Lung microvascular endothelial cell (primary cell): ENCODE measurements at places on chromosomes 16 and 17. TPM values are rescaled to one million over a fixed set of nuclear protein-coding genes. Genes with fewer than 3 reads are reported as not detected.

DNA sequence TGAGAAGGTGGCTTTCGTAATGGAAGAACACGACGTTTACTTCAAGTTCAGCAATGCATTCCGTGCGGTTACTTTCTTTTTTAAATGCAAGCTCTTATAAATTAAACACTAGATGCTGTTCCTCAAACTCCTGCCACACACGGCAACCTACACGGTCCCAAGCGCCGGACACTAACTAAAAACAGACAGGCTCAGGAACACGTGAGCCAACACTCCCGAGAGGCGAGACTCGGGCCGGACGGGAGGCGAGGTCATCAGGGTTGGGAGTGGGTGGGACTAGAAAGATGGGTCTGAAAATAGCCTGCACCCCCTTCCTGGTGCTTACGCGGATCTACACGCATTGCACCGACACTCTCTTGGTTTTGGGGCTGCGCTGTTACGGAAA lies 6.4 kb downstream of the CLCN7 start:
- DNase-seq: no peak

DNA sequence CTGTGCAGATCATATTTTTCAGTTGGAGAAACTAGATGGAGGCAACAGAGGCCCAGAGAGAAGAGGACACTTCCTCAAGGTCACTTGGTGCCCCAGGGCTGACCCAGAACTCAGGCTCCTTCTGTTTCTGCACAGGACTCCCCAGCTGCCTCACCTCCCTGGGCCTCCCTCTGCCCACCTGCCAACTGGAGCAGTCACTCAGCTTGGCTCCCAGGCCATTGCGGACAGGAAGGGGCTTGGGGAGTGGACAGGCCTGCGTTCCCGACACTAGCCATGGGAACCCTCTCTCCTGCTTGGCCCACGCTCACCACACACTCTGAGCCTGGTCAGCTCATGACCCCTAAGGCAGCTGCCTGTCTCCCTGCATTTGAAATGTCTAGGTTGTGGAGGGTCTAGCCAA lies 78.1 kb upstream of the BRD7 start:
- no peak for DNase-seq

GRCh38 chr16:64736857-64737256 lies 385.0 kb downstream of the CDH11 start:
- no peak for DNase-seq

RDM1 gene
- total RNA-seq: not detected in 2 replicates

DNA sequence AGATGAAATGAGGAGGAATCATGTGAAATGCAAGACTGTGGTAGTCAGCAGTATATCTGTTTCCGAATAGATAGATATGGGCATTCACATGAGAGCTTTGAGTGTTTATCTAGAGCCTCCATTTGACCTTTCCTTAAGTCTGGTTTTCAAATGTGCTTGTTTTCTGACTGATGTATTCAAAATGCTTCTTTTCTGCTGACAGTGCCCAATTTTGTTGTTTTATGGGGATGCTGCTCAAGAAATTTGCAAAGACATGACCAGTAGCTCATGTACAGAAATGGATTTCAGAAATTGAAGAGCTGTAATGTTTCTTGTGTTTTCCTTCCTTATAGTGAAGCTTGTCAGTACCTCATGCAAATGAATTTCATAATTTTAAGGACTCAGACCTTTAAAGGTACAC lies 903.4 kb upstream of the CDH8 start:
- no peak for DNase-seq

NPIPB6 gene
- not detected in 2 replicates for total RNA-seq

DNA sequence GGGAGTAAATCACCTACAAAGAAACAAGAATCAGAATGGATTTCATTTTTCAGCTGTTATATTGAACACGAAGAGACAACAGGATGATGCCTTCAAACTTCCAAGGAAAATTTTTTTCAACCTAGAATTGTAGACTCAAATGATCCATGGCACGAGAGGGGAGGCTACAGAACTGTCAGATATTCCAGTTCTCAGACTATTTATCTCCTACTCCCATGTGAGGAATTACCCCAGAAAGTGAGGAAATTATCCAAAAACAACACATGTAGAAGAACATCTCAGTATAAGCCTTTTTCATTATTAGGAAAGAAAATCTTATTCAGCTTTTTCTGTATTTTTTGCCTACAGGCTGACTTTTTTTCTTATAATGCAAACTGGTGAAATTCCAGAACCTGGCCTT lies 5.5 kb upstream of the ASGR2 start:
- DNase-seq: no peak

RASD1 gene
- total RNA-seq: 2.6 and 3.8 TPM in 2 replicates

CD300E gene
- total RNA-seq: not detected in 2 replicates

DNA sequence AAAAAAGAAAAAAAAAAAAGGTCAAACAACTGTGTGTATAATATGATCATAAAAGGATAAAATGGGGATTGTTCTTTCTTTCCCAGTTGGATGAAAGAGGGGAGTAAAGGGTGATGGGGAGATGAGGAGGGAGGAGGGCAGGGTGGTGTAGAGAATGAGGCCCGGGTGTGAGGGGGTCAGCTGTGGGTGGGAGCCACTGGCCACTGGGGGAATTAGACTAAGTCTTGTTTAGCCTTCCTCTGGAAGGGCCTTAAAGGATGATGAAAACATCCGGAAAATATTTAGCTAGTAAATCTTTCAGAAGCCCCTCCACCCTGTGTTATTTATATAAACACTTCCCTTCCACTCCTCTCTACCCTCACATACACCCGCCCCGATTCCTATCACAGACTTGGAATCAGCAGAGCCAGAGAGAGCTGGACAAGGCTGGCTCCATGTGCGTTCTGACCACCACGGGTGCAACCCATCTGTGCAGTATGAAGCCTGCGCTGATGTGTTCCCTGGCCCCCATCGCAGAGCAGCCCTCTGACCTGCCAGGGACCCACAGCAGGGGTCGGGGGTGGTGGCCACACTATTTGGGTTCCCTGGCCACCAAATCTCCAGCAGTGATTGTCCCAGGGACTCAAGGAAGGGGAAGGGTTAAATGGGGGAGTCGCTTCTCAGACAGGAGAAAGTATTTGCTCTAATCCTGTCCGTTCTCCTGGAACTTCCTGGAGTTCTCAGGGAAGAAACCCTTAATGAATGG lies 72.7 kb downstream of the GAS7 start:
- DNase-seq: no peak

- DNase-seq: no peak
These were observed 13.4 kb downstream of the USP43 start for GRCh38 chr17:9658593-9659211.

DNA sequence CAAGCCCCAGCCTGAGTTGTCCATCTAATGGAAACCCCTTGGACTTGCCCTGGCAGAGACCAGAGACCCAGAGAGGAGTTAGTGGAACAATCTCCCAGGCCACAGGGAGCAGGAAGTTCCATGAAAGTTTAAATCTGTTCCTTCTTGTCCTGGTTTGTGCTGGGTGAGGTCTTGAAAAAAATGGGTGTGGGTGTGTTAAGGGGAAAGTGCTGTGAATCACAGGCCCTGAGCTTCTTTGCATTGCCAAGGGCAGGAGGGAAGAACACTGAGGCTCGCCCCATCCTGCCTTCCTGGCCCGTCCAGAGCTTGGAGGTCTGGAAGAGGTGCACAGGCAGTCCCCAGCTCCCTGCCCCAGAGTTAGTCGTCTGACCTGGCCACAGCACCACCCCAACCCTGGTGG lies 2.3 kb downstream of the ADORA2B start:
- DNase-seq: no peak

CDYL2 gene
- total RNA-seq: 20.3 and 29.0 TPM in 2 replicates

GRCh38 chr17:79137015-79137788 lies 62.6 kb downstream of the ENGASE start:
- DNase-seq: no peak

- DNase-seq: peak; percentile 89
These were observed 2.6 kb upstream of the PITPNC1 start for GRCh38 chr17:67374329-67375053.

GRCh38 chr16:57157533-57157932 lies 28.3 kb downstream of the PSME3IP1 start:
- DNase-seq: no peak

GRCh38 chr17:42608305-42609181 lies 631 bp downstream of the RETREG3 start:
- peak; percentile 28 for DNase-seq

PRSS53 gene
- 0.40 and 0.44 TPM in 2 replicates for total RNA-seq

CLDN7 gene
- 0.99 and 7.0 TPM in 2 replicates for total RNA-seq

- peak; percentile 41 for DNase-seq
These were observed 568 bp upstream of the TNK1 start for GRCh38 chr17:7380321-7380720.

DNA sequence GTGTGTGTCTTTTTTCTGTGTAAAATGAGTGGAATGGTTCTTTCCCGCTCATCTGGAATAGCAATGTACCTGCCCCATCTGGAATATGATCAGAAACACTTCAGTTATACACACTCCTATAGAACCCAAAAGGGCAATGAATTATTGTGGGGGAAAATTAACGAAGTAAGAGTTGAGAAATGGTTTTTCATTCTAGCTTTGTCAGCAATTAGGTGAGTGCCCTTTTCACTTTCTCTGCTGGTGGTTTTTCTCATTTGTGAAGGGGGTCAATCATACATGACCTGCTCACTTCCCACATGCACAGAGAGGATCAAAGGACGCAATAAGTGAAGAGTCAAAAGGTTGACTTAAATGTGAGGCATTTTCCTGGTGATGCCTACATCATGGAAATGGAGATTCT lies 168.0 kb downstream of the HS3ST3B1 start:
- DNase-seq: no peak

GRCh38 chr17:31580316-31580705 lies 188.8 kb downstream of the RAB11FIP4 start:
- no peak for DNase-seq

DHRS7C gene
- not detected in 2 replicates for total RNA-seq

KIF1C gene
- 56.0 and 78.2 TPM in 2 replicates for total RNA-seq

DNA sequence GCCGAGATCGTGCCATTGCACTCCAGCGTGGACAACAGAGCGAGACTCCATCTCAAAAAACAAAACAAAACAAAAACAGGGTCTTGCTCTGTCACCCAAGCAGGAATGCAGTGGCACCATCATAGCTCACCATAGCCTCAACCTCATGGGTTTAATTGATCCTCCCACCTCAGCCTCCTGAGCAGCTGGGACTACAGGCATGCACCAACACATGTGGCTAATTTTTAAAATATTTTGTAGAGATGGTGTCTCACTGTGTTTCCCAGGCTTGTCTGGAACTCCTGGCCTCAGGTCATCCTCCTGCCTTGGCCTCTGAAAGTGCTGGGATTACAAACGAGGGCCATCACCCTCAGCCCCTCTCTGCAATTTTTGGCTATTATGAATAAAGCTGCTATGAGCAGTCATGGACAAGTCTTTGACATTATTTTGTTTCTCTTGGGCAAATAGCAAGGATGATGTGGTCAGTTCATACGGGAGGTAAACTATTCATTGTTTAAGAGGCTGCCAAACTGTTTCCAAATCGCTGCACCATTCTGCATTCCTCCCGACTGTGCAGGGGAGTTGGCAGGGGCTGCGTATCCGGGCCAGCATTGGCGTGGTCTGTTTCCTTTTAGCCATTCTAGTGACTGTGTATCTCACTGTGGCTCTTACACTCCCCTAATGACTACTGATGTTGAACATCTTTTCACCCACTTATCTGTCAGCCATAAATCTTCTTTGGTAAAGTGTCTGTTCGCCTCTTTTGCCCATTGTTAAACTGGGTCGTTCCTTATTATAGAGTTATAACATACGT lies 21.1 kb downstream of the EIF4A3 start:
- peak; percentile 84 for DNase-seq

DNA sequence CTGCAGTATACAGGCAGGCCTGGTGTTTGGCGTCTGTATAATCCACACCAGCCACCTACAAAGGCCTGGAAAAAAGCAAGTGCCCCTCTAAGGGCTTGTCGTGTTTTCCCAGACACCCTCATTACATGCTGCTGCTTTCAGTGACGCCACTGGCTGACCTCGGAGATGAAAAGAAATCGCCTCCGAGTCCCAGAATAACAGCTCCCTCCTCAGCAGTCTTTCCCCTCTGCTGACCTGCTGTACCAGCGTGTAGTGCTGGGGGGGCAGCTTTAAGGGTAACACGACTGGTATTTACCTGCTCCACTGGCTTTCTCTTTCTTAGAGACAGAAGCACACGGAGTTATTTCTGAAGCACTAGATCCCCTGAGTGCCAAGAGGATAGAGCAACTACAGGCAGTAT lies 296.8 kb downstream of the GRIN2A start:
- no peak for DNase-seq

GRCh38 chr17:48100160-48100559 lies 1.1 kb downstream of the CBX1 start:
- no peak for DNase-seq

NUDT21 gene
- 57.5 and 65.3 TPM in 2 replicates for total RNA-seq

DNA sequence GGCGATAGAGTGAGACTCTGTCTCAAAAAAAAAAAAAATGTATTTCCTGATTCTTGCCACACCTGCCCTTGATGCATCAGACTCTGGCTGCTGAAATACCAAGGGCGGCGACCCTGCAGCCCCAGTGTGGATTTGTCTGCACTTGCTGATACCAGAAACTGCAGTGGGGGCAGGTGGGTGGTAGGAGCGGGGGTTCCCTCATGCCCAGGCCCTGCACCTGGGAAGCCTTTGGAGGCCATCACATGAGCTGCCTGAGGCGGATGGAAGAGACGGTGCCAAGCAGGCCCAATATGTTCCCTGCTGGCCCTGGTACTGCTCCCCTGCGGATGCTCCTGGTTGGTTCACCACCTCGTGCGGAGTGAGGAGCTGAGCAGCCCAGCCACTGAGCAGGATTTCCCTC lies 50.6 kb downstream of the MARF1 start:
- no peak for DNase-seq

NME4 gene
- 30.4 and 55.6 TPM in 2 replicates for total RNA-seq

FBXW10 gene
- total RNA-seq: not detected in 2 replicates

- DNase-seq: no peak
These were observed 3.1 kb downstream of the SLC5A2 start for GRCh38 chr16:31486045-31486444.

SLC4A1 gene
- not detected in 2 replicates for total RNA-seq

GRCh38 chr16:77767211-77767610 lies 21.2 kb upstream of the VAT1L start:
- DNase-seq: no peak

- no peak for DNase-seq
These were observed 180.6 kb downstream of the COPRS start for GRCh38 chr17:31678431-31678830.

FAM222B gene
- 4.1 and 6.5 TPM in 2 replicates for total RNA-seq

DNA sequence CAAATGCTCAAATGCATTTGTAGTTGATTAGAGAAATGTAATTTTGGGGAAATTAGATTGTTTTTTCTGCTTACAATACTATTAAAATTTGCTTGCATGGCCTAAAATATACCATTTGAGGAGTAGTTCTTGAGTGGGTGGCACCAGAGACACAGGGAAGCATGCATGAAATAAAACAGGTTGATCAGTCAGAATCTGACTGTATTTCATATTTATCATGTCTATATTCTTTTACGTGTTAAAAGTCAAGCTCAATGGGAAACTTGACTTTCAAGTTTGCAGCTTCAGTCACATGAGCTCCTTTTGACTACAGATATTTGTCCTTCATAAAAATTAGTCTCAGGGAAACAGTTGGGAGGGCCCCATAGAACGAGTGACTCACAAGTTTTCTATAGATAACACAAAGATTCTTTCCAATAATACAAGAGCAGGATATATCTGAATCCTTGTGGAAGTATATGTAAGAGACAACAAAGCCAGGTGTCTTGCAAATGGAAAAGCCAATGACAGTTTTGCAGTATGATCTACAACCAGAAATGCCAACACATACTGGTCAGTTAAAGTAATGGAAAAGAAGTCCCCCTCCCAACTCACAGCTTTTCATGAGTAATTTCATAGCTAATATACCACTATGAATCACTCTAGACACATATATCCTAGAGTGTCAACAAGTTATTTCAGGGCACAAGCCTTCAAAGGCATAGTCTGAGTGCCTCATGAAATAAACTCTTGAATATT lies 42.2 kb upstream of the CORO6 start:
- DNase-seq: peak; percentile 86
